ENCODE measurements at places on chromosomes 4 and X.

GRCh38 chrX:96563646-96564045 is 121.0 kb upstream of the DIAPH2 start:
- DNase-seq = peak; percentile 27

DNA sequence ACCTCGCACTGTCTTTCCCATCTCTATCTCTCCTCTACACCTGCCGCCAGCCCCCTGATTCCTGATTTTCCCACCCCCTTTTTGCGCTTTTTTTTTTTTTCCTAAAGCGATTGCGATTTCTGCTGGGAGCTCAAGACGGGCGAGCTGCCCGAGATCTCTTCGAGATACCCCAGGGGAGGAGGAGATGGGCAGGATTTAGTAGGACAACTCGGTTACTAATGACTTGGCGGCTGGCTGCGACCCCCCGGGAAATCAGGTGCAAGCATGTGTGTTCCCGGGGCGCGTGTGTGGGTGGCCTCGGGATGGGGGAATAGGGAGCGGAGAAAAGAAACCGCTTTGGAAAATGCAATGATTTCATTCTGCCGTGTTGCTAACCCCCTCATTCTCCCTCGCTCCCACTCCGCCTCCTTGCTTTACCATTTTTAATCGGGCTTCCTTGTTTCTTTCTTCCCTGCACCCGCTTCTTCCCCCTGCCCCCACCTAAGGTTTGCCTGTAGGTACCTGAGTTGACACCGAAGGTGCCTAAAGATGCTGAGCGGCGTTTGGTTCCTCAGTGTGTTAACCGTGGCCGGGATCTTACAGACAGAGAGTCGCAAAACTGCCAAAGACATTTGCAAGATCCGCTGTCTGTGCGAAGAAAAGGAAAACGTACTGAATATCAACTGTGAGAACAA is 4.4 kb downstream of the SLITRK2 start:
- DNase-seq = no peak

- no peak for DNase-seq
These were observed 346.4 kb upstream of the SLC7A11 start for GRCh38 chr4:138588501-138588900.

- no peak for DNase-seq
These were observed 3.4 kb upstream of the MAML3 start for GRCh38 chr4:140157341-140157740.

- no peak for DNase-seq
These were observed 152.2 kb upstream of the PPARGC1A start for GRCh38 chr4:24042094-24042493.

Measured in muscle of leg (tissue), 16 donors.